Esophagus squamous epithelium (tissue), 5 donors: ENCODE measurements at places on chromosomes 5 and 9. TPM values are rescaled to one million over a fixed set of nuclear protein-coding genes. Genes with fewer than 3 reads are reported as not detected.

- no peak for DNase-seq
Measured at GRCh38 chr5:149667084-149667828, 62.9 kb upstream of the PPARGC1B start.

The LOX gene
- 8.1 TPM for total RNA-seq

The SLC36A3 gene
- not detected for total RNA-seq

- DNase-seq, result no peak
Measured at GRCh38 chr9:69811351-69811868, 9.2 kb upstream of the CFAP95 start.

GRCh38 chr5:147507480-147508126 lies 2.3 kb downstream of the DPYSL3 start:
- no peak for DNase-seq

The ZNF354B gene
- total RNA-seq, result 6.0 TPM

DNA sequence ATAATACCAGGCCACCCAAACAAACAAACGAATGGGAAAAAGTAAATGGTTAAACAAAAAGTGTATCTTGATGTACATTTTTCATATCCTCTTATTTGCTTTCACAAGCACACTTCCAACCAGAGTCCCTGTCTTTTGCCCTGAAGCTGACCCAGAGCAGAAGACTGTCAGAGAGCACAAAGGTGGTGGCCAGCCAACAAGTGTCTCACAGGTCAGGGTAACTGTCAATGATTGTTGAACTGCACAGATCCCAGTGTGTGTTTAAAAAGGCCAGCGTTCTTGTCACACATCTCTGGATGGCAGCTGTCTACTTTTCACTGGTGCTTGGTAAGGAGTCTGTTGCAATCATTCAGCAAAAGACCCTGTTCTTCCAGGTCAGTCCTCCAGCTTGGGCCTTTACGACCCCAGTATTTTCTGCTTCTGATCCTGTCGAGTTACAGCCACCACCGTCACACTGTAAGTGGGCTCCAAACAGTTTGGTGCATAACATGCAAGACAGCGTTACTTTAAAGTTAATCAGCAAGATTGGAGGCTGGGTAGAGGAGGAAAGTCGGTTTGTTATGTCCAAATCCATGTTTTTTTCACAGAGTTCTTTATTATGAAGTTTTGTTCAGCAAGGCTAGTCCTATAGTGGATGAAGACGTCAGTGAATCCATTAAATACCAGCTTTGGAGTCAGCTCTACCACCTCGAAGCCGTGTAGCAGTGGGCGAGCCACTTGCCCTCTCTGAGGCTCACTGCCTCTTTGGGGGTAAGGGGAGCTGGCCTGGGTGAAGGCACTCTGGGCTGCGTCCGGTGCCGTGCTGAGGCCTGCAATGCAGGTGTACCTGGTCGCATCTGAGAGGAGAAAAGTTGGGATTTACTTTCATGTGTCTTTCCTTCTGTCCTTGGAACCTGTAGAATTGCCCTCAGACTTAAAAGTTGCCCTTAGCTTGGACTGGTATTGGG lies 265.7 kb downstream of the AOPEP start:
- DNase-seq, result no peak

The CTSV gene
- 3.1 TPM for total RNA-seq

DNA sequence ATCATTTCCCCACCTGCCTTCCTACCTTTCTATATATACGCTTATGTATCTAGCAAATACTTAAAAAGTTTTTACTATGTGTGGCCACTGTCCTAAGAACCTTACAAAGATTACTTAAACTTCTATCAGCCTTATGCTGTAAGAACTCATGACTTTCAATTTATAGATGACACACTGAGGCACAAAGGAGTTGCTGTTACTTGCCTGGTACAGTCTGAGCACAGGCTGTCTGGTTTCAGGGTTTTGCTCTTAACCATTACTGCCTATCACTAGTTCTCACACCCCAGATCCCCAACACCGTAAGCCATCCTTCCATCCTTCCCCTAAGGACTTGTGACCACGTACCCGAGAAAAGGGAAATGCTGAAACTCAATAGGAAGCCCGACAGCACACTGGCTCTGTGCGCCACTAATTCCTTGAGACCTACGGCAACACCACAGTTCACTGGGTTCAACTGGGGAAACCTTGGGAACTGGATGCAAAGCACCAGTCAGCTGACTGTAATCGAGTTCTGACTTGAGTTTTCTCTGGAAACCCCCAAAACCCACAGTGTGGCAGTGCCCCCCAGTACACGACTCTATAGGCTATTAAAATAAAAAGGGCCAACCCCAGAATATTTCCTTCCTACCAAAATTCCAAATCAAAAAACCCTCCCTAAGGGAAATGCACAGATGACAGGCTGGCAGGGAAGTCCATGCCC lies 56.0 kb downstream of the AUH start:
- DNase-seq, result no peak
